ENCODE measurements at places on chromosomes 5 and 9.

- DNase-seq: no peak
Observed at GRCh38 chr9:97698865-97699264, 1.7 kb upstream of the XPA start.

GRCh38 chr5:127834094-127834531, 130.9 kb downstream of the CCDC192 start:
- no peak for DNase-seq

DNA sequence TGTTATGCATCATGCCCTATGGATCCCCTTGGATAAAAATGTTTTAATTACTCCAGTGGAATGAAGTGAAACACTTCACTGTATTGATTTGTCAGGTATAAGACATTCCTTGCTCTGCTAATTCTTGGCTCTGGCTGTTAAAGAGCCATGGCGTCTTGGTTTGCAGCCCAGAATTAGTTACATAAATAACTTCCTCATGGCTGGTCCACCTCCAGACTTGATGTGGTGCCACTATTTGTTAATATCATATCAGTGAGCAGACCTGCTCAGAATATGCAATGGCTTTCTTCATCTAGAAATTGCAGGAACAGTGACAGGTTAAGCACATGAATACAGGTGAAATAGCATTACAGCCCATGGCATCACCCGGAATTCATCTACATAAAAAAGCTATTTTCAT, 446.9 kb upstream of the GRIN3A start:
- DNase-seq: no peak

DNA sequence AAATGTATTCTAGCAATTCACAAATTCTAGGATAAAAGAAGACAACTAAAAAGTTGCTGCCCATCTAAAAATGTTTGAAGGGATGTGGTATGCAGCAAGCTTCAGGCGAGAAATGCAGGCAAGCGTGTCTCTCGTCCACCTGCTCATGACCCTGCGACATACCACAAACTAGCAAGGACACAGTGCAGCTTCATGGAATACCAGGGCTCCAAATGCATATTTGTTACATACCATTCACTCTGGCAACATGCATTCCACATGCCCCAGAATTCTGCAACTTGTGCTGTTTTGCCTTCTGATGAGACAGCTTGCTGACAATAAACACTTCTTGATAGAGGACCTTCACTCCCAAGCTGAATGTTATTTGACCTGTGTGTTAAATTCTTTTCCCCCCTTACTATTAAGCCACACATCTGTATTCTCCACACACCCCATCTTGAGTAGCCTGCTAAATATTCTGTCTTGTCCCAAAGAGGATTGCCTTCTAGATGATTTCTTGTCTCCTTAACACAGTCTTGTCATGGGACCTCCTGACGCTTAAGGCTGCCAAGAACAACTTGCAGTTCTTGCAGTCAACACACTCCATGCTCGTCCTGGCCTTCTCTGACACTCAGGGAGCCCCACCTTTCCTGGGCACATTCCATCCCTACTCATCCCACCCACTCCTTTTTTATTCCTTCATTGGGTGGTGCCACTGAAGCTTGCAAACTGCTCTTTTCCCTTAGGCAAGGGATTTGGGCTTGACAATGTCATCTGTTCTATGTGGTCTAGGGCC, 340.5 kb downstream of the PIK3R1 start:
- no peak for DNase-seq

DNA sequence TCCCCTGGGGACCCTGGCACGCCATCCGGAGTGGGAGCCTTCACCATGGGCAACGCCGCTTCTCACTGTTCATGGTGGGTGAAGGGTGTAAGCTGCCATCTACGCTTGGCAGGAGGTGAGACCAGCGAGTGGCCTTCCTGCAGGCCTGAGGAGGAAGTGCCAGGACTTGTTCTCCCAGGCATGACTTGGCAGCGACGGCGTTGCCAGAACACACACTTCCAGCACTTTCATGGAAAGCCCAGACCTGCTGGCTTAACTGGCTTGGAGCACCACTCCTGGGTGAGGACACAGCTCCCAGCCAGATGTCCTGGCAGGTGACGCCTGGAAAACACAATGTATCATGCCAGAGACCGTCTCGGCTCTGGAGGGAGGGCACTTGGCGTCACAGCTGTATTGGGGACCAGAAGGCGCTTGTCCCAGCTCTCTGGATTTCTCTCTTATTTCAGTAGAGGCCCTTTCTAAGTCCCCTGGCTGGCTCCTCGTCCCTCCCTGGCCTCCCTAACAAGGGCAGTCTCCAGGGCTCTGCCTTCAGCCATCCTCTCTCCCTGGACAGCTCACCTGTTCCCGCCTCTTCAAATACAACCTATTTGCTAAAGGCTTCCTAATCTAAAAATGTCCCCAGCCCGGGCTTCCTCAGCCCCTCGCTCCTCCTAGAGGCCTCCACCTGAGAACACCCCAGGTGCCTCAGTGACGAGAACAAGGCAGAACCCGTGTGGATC, 188.3 kb downstream of the OLFM1 start:
- no peak for DNase-seq

GRCh38 chr5:169426784-169427183, 125.8 kb upstream of the SLIT3 start:
- no peak for DNase-seq

DNA sequence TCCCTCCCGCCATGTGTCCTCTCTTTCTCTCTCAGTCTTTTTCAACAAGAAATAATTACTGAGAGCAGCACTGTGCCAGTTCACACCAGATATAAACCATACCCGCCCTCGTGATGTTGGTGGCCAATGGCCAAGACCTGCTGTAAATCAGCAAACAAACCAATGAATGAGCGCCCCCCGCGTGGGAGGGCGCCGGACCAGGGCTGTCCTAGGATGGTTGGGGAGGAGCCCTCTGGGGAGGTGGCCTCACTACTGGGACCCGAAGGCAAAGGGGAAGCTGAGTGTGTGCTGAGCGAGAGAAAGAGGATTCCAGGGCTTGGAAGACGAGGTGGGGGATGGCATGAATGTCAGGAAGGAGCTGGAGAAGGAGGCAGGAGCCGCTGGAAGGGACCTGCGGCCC, 51.2 kb upstream of the BARHL1 start:
- no peak for DNase-seq

DNA sequence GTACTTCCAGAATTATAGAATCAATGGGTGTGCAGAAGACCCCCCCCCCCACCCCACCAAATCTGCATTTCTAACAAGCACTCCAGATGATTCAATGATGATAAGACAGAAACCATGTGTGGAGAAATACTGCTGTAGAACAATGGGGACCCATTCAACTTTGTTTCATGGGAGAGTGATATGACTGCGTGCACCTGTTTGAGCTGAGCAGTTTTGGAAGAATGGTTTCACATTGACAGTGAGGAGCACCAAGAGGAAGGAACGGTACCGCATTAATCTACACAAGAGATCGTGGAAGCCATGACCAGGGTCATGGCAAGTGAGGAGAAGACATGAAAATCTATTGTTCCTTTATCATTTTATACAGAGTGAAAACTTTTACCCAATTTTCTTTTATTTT, 202.7 kb downstream of the CD180 start:
- DNase-seq: no peak

DNA sequence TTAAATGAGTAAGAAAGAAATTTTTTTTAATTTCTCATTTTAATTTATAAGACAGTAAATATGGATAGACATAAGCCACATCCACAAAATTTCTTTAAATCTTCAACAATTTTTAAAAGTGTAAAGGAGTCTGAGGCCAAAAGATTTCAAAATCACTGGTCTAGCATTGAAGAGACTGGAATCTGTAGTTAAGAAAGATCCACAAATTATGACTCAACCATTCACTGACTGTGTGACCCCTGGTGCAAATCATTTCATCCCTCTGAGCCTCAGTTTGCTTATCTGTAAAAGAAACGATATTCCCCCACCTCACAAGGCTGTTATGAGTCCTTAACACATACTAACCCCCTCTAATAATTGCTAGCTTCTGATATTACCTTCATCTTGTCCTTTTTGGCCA, 98.5 kb downstream of the EBF1 start:
- no peak for DNase-seq

GRCh38 chr5:174844971-174845370, 120.6 kb downstream of the MSX2 start:
- DNase-seq: no peak

DNA sequence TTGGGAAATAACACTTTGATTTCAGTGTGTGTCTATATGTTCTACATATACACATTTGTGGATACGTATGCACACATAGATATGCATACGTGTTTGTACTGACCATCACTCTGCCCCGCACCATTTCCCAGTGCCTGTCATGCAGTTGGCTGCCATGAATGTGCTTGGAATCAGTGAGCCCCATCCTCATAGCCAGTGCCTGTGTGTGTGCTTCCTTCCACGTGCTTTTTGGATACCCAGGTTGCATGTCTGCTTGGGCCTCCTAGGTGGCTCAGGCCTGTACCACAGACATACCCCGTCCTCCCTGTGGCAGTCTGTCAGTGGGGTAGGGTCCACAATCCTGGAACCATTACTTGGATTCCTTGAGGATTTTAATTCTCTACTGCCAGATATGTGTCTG, 243.6 kb downstream of the FANCC start:
- DNase-seq: no peak

DNA sequence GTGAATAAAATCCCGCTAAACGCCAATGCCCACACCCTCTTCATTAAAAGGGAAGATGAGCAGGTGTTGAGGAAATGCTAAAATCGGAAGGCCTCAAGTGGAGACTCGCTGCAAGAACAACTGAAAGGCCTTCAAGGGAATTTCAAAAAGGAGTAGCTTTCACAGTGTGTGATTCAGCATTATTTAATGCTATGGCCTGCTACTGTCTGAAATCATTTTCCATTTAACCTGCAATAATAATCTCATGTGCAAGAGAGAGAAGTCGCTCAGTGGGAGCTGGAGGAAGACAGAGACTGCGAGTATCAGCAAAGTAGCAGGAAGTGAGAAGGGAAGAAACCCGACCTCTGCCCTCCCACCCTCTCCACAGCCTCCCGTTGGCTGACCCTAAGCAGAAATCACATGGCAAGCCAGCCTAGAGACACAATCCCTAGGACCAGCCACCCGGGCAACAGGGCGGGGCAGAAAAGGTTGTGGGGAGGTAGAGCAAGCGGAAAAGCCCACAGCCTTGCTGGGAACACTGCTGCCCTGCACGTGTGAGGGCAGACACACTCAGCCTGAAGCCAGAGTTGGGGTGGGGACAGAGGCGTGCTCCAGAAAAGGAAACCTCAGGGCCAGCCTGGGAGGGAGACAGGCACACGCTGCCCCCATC, 39.9 kb upstream of the CTSL start:
- DNase-seq: no peak

- no peak for DNase-seq
Observed at GRCh38 chr5:54996466-54996865, 11.1 kb upstream of the ESM1 start.

DNA sequence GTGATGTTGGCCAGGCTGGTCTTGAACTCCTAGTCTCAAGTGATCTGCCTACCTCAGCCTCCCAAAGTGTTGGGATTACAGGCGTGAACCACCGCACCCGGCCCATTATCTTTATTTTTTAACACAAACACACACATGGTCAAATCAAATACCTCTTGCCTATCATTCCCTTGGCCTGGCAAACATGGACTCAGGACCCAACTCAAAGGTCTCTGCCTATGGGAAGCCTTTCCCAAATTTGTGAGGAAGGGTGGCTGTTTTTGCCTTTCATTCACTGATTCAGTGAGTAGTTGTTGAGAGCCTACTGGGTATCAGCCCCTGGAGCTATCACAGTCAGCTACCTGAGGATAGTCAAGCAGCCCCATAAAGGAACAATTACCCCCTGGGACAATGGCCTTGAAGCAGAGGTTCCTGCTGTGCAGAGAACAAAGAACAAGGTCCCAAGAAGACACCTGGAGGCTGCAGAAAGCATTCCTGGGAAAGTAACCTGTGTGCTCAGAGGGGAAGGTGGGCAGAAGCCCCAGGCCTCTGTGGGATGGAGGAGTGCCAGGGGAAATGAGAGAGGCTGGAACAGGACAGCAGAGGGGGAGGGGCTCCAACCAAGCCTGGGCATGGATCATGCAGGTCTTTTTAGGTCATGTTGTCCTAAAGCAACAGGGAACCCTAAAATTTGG, 126.4 kb downstream of the CRB2 start:
- no peak for DNase-seq

DNA sequence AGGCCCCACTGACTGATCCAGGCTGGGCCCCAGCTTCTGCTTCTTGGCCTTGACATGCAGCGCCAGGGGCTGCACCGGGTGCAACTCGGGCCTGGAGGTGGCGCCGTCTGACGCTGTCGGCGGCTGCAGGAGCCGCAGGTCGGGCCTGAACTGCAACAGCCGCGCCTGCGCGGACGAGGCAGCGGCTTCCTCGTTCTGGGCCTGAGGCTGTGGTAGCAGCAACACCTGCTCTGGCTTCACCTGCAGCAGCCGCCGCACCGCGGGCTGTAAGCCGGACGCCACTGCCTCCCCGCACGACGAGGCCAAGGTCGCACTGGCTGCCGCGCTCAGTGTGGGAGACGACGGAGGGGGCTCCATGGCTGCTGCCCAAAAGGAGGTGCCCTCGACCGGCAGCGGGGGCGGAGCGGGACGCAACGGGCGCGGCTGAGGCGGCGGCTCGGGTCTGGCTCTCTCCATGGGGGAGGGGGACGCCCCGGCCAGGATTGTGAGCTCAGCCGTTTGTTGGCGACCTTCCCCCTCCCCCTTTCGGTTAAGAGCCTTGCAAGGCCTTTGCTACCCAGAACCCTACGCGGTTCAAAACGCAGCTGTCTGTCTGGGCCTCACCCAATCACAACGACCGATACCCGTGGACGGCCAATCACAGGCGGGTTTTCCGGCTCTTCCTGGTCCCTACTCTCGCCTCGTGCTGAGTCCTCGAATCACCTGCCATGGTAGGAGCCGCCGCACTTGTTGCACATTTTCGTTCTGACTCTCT, 438 bp downstream of the SOX30 start:
- peak; percentile 44 for DNase-seq

DNA sequence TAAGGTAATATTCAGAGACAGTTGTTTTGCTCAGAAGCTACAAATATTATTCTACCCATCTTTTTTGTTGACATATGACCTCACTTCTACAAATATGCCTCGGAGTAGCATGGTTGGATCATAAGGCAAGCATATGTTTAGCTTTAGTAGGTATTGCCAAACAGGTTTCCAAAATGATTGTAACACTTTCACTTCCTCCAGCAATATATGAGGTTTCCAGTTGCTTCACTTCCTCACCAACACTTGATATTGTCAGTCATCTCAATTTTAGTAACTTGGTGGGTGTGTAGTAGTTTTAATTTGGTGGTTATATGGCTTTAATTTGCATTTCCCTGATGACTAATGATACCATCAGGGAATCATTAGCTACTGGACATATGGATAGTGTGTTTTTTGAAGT, 46.7 kb downstream of the TNFSF8 start:
- no peak for DNase-seq

DNA sequence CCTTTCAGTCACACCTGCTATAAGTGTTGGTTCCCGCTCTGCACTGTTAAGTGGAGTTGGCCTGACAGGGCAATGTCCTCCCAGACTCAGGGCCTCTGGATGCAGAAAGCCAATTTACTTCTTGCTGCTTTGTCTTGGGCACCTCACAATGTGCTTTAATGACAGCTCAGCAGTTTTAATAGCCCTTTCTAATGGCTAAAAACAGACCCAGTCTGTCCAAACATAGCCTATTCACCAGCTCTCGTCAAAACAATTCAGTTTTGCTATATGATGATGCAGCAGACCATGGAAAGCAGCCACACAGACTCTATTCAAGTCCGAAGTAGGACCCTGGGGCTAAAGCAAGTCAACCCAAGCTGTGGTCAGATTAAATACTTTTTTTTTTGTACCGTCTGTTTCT, 529.1 kb upstream of the SEMA6A start:
- DNase-seq: no peak

- DNase-seq: no peak
Observed at GRCh38 chr5:153985498-153985897, 53.2 kb downstream of the FAM114A2 start.

All from GM18507 (cell line).